Stimulated activated naive B cell treated with anti-CD40 and anti-IgM and Interleukin-4, amounts not matched to agents 10 μg/mL and 1 μg/mL and 100 μg/mL, for 72 hours (primary cell): ENCODE measurements at places on chromosomes 4 and X.
A peak's percentile ranks its signal among the peaks of the same experiment; 100 is the strongest.

GRCh38 chrX:97369947-97370346 lies 486.2 kb downstream of the RPA4 start:
- DNase-seq = no peak

- DNase-seq = no peak
These were observed 35.0 kb downstream of the PROM1 start for GRCh38 chr4:16048619-16049419.

DNA sequence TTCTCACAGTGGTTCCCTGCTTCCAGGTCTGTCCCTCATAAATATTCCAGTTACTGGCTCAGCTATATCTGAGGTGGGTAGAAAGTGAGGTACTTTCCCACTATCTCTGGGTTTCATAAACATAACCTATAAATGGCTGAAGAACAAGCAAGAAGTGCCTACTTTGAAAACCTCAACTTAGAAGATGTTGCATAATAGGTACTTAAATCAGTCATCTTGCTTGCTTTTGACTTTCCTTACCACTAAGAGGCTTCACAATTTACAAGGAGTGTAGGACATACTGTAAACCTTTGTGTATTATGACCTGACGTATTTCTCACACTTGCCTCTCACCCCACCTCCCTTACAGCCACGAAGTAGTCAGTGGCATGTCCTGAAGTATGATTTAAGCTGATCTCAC lies 145.9 kb downstream of the PCDH19 start:
- no peak for DNase-seq

DNA sequence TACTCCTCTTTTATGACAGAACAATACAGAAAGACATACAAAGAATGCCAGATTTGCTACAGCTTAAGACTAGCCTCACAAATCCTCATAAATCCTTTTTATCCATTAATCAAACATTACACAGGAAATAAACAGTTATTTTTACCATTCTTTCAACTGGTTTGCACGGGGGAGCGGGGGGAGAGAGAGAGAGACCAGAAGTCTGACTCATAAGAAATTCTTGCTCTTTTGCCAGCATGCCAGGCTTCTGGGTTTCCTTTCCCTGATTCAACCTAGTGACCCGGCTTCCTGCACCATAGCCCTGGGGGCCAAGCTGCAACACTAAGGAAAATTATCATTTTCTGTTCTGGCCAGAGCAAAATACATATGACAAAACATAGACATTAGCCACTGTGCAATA lies 6.8 kb upstream of the RRAGB start:
- DNase-seq = no peak

DNA sequence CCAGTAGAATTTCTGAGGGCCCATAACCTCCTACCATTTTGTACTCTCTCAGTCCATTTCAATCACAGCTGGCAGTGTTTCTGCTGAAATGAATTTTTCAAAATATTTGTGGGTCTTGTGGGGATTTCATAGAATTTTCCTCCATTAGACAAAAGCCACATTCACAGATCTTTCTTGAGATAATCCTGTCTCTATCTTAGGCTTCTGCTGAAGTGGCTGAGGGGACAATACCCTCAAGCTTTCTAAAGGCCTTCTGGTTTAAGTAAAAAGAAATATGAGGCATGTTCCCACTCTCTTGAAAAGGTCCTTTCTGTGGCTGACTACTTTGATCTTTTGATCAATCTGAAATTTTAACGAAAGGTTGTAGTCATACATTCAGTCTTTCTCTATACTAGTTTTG lies 1930.0 kb upstream of the AGA start:
- no peak for DNase-seq

DNA sequence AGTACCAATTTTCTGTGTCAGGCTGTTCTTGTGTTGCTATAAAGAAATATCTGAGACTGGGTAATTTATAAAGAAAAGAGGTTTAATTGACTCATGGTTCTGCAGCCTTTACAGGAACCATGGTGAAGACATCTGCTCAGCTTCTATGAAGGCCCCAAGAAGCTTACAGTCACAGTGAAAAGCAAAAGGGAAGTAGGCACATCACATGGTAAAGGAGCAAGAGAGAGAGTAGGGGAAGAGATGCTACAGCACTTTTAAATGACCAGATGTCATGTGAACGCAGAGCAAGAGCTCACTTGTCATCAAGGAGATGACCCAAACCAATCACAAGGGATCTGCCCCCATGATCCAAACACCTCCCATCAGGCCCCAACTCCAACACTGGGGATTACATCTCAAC lies 174.3 kb downstream of the ATP10D start:
- DNase-seq = no peak

- DNase-seq = no peak
These were observed 187.9 kb upstream of the FAM9B start for GRCh38 chrX:9221781-9222180.

DNA sequence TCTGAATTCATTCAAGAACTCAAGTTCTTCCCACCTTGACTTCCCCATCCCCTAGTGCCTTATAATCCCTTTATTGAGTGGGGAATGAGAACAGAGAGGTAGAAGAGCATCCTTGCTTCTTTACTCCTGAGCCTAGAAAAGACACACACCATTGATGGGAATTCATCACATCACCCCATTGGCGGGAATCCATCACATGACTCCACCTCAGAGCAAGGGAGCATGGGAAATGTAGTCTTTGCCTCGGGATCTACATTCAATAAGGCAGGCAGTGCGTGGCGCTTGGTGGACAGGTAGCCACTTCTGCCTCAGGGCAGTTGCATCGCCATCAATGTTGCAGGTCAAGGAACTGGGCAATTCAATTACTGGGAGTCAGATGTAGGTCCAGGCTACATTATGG lies 50.7 kb downstream of the MXRA5 start:
- no peak for DNase-seq

DNA sequence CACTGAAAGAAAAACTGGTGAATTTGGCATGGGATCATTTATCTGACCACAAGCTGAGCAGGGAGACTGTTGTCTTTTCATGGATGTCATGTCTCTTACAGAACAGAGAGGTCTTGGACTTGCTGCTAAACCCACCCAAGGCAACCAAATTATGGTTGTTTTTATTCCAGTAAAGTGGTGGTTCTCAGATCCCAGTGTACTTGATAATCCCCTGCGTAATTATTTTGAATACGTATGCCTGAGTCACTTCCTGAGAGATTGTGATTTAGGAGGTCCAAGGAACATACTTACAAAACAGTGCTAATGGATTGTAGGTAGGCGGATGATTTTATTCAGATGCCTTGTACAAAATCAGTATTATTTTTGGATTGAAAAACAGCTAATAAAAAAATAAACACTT lies 585.6 kb downstream of the IL1RAPL1 start:
- DNase-seq = no peak

DNA sequence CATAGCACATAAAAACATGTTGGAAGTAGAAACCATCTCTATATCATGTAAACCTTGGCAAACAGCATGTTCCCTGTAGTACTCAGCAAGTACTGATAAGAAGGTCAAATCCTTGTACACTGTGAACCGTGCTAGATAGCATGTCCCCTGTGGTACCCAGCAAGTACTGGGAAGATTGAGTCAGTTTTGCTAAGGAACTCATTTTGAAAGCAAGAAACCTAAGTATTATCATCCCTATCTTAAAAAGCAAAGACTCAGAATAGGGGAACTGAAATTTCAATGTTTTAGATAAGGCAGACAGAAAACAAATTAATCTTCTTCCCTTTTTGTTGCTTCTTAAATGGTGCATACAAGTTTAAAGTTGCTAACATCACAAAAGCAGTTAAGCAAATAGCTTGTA lies 180.2 kb downstream of the RBM46 start:
- no peak for DNase-seq

GRCh38 chr4:13548984-13549546 lies 4.8 kb upstream of the NKX3-2 start:
- DNase-seq = peak; percentile 76

DNA sequence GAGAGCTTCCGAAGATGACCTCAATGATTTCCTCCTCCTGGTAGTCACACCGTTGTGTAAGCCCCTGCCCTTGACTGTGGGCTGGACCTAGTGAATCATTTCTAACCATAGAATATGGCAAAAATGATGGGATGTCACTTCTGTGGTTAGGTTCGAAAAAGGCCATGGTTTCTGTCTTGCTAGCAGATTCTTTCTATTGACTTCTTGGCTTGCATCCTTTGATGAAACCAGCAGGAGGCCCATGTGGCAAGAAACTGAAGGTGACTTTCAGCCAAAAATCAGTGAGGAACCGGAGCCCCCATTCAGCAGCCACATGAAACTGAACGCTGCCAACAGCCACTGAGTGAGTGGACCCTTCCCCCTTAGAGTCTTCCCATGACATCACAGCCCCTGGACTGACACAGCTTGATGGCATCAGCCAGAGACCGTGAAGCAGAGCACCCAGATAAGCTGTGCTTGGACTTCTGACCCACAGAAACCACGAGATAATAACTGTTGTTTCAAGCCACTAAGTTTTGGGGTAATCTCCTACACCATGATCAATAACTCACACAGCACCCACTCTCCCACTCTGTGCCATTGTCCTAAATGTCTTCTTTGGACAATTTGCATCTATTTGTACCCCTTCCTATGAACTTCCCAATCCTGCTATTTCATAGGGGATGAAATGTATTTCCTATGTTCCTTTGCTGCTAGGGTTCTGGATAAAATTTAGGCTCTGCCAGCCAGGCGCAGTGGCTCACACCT lies 148.0 kb upstream of the STX18 start:
- no peak for DNase-seq

DNA sequence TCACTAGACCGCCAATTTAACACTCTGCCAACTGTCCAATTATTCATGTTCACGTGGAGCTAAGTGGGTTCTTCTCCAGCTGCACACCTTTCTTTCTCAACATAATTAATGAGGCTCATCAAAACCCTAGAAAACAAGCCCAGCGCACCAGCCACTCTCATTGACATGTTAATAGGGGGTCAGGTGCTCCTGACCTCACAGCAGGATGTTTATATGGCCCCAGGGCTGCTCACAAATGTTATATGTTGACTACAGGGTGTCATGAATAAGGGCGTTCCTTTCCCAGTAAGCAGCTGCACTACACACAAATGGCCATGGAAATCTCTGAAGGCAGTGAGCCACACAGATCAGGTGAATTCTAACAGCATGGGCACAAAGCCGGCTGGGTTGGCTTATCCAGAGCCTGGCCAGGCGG lies 209.8 kb downstream of the MGST2 start:
- no peak for DNase-seq

DNA sequence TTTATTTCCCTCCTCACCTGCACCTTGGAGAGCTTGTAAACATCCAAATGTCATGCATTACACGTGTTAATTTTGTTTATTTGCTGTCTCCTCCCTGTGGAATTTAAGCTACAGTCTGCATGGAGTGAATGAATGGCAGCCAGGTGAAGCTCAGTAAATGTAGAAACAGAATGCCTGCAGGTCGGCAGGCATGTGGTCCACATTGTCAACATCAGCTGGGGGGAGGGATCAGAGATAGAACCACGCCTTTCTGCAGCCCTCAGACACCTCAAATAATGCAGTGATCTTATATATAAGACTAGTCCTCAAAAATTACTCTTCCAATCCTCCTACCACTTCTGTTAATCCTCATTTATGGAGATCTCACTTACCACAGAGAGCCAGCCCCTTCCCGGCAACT lies 131.2 kb upstream of the KIT start:
- no peak for DNase-seq

- no peak for DNase-seq
These were observed 69.0 kb upstream of the ETNPPL start for GRCh38 chr4:108831886-108832285.
